ENCODE measurements at places on chromosomes 16 and 17.

DNA sequence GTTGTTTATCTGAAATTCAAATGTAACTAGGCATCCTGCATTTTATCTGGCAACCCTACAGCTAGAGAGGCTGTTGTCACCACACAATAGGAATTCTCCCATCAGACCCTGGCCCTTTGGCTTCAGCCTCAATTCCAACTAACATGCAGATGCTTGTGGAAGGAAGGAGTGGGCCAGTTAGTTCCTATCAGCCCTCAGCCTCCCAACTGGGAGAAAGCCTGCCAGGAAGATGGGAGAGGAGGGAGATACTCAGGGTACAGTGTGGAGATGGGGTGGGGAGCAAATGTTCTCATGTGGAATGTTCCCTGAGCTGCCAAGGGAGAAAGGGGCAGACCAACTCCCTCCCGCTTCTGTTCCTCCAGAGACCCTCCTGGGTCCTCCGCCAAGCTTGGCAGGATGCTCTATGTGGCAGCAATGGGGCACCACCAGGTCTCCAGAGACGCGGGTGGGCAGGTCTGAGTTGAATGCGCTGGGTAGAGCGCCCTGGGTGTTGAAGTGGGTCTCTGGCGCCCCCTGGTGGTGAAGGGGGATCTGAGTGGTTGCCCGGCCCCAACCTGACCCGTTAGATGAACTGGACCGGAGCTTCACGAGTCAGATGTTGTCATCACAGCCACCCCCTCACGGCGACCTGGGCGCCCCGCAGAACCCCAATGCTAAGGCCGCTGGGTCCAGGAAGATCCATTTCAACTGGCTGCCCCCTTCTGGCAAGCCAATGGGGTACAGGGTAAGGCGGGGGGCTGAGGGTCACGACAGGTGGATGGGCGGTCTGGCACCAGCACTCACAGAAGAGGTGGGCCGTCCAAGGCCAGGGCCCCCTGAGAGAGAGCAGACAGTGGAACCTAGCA, 15.2 kb downstream of the GALK1 start:
- peak; percentile 85 for DNase-seq

DNA sequence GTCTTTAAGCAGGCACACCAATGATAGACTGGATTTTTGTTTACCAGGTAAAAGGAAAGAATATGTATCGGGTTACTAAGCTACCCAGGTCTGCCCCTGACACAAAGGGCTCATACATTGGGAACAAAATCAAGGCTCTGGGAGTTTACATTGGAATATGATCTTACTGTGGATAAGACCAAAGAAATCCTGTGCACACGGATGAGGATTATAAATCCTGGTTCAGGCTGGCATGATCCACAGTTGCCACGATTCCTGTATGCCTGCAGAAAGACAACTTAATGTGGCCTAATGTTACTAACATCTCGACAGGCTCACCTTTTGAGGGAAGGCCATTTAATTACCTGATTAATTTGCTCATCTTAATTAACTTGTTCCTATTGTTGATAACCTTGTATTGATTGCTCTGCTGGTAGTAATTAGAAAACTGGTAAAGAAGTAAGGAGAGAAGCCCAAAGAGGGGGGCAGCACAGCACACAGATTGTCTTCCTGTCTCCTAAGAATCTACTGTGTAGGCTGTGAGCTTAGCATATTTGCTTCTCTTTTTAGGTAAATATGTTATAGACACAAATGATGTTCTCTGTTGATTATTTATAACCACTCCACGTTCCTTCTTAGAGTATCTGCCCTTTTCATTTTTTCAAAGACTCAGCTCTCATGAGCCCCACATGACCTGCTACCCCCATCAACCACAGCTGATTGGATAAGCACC, 51.0 kb upstream of the TOX3 start:
- DNase-seq, result no peak

- no peak for DNase-seq
Observed at GRCh38 chr16:30053376-30054015, 12.1 kb upstream of the ALDOA start.

DNA sequence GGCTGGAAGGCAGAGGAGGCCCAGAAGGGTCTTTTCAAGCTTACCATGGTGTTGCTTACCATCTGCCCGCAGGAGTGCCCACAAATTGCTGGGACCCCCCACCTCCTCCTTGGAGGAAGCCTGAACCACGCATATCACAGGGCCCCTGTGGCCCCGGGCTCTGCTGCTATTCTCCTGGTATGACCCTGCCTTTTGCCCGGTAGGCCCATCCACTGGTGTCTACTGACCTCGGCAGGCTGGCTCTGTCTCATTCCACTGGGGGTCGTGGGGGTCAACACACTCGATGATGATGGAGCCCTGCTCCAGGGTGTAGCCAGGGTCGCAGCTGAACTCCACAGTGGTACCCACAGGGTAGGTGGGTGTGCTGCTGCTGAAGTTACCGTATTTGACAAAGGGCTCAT, 8.2 kb upstream of the PHF12 start:
- no peak for DNase-seq

GRCh38 chr17:43018932-43019331, 3.3 kb downstream of the VAT1 start:
- DNase-seq, result no peak

DNA sequence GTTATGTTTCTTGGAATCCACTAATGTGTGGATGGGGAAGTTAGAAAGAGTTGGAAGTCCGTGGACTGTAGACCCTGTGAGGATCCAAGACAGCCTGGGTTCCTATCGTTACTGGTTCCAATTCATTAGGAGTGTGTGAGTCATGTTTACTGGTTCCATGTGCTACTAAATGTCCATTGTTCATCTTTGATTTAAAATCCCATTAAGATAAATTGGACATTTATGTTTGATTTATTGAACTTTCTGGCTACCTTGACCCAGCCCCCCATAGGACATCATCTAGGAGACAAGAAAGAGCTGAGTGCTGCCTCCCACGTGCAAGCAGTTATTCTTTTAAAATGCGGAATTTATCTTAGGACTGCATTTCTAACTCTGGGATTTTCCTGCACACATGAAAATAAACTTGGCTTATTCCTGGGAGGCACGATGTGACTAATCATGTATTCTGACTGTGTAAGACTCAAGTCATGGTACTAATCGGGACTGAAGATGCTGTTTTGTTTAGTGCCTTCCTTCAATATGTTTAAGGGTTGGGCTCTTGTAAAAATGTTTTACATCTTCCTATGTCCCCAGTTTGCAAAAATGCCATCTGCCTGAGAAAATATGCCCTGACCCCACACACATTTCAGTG, 53.4 kb downstream of the RGS9 start:
- no peak for DNase-seq

GRCh38 chr17:41326173-41327145, 10.9 kb upstream of the KRTAP17-1 start:
- no peak for DNase-seq

DNA sequence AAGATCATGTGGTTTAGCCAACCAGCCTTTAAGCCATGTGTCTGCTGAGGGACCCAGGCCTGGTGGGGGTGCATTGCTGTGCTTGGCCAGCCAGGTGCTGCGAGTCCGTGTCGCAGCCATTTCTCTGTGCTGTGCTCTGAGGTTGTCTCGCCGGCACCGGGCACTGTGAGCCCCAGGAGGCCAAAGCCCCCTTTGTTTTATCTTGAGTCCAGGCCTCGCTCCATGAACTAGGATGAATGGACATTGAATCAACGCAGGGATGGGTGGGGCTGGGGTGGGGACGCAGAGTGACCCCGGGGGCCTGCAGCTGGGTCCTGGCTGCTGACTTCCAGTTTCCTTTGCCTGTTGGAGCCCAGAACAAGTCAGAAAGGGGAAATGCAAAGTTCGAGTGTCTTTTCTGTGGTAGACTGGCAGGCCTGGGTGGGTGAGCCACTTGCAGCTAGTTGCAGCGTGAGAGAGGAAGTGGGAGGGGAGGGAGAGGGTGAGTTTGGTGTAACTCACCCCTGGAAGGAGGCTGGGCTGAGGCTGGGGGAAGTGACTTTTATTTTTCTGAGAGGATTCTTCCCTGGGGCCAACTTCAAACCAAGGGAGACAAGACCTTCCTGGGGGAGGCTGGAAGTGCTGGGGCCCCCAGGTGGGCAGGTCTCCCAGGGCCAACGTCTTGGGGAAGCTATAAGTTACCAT, 324.7 kb downstream of the SEC14L1 start:
- no peak for DNase-seq

DNA sequence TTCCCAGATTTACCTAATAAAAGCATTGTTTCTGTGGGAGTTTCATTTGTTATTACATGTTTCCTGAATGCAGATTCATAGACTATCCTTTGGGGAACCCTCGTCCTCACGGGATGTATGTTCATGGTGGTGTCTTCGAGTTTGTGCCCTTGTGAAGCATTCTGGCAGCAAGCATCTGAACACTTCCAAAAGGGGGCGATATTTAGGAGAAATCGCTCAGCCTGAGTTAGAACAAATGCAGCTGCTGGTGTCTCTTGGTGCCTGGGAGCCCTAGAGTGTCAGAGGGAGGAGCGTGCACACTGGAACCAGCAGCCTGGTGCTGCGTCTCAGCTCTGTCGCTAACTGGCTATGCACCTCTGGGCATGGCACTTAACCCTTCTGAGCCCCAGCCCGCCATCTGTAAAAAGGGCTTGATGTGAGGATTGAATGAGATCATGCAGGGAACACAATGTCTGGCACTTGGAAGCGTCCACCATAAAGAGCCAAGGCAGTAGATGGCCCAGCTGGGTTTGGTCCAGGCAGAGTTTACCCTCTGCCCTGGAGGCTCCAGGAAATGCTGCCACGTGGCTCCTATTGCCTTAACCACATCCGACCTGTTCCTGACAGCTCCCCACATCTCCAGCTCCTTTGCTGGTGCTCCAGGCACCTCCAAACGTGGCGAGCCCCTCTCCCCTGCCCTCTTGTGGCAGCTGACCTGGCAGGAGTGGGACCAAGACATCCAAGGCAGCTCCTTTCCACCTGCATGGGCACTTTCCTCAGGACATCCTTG, 25.0 kb upstream of the C16orf78 start:
- DNase-seq, result no peak

DNA sequence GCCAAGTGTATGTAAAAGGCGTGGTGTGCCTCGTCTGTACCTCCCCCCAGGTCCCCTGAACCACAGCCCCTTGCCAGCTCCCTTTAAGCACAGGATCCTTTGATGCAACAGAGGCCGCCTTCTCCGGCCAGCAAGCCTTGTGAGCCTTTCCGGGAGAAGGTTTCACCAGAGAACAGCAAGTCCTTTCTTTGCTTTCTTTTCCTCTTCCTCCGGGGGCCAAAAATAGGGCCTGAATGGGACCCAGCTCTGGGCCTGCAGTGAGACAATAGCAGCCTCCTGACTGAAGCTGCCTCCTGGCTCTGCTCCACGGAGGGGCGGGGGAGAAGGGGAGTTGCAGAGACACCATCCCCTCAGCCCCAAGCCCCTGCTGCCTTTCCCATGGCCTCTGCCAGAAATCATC, 9.0 kb downstream of the ADGRG1 start:
- no peak for DNase-seq

- no peak for DNase-seq
Observed at GRCh38 chr17:44979426-44979995, 11.4 kb upstream of the C1QL1 start.

- DNase-seq, result no peak
Observed at GRCh38 chr16:50282010-50282538, 15.7 kb downstream of the ADCY7 start.

DNA sequence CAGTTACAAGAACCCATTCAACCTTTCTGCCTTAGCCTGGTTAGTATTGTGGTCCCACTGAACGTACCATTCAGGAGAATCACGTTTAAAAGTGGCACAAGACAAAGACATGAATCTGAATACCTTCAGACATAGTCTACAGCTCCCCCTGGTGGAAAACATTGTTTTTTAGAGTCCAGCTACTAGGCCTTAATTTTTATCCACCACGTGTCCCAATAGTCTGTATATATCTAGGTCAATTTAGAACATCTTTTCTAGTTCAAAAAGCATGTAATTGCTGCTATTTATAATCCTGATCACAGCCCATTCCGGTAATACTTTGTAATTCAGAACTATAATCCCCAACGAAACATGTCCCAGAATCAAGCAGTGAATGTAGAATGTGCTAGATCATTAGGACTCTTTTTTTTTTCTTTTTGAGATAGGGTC, 13.7 kb upstream of the GUCY2D start:
- DNase-seq, result no peak

- DNase-seq, result no peak
Observed at GRCh38 chr17:44247440-44247841, 20.5 kb downstream of the SLC4A1 start.

DNA sequence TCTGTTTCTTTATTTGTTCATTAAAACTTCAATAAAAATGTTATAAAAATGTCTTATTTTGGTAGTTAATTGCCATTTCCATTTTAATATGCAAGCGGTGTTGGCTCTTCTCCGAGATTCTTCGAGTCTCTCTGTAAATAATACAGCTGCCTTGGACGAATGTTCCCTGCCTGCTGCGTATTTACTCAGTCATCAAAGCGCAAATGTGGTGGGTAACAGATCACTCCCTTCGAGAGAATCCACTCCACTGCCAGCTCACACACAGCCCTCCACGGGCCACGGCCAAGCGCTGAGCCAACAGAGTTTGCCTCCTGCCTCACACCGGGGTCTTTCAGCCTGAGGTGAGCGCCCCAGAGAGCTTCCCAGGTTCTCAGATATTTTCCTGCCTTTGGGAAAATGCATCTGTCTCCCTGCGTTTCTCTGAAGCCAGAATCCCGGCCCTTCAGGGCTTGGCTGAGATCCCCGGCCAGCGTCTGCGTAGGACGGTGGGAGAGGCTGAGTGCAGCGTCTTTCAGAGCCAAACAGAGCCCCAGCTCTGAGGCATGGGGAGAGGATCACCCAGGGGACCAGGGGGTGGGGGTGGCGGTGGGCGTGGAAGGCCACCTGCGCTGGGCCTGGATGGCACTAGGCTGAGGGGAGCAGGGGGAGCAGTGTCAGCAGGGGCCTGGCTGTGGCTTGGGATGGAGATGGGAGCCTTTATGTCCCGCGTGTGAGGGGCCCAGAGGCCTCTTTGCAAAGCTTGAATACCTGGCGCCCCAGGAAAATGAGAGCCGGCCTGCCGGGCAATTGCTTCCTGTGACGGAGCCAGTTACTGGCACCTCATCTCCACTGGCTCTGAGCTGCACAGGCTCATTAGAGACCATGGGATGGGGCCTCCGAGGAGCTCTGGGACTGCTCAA, 248.7 kb downstream of the RBFOX3 start:
- DNase-seq, result no peak

DNA sequence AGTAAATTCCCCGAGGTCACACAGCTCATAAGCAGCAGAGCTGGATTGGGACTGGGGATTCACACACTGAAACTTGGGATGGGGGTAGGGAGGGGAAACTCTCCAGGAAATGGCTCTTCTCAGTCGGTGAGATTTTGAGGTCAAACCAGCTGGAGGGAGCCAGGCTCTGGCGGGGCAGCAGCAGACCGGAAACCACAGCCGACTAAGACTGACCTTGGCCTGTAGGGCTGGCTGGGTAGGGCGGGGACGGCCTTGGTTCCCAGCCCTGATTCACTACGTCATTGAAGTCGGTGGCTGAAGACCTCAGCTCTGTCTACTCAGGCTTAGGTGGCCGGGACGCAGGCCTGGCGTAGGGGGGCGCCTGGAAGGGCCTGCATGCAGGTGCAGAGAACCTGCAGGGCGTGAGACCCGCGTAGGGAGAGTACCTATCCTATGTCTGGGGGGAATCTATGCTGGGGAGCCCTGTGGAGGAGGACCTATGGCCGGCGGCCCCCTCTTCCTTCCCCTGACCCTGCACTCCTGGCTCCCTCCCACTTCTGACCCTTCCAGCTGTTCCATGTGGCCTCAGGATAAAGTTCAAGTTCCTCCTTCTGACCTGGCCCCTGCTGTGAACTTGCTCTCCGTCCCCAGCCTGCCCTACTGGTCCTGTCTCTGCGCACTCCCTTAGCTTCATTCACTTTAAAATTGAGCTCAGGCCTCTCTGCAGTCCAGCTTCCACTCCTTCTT, 11.9 kb upstream of the SLC4A1 start:
- DNase-seq, result peak; percentile 4

Measured in stimulated activated CD8-positive, alpha-beta memory T cell treated with anti-CD3 and anti-CD28 coated beads, Interleukin-2, amount 100 ng/mL, for 48 hours (primary cell).